ENCODE measurements at places on chromosomes 3 and 15.

- no peak for DNase-seq
Measured at GRCh38 chr3:43328653-43329052, 42.3 kb downstream of the SNRK start.

DNA sequence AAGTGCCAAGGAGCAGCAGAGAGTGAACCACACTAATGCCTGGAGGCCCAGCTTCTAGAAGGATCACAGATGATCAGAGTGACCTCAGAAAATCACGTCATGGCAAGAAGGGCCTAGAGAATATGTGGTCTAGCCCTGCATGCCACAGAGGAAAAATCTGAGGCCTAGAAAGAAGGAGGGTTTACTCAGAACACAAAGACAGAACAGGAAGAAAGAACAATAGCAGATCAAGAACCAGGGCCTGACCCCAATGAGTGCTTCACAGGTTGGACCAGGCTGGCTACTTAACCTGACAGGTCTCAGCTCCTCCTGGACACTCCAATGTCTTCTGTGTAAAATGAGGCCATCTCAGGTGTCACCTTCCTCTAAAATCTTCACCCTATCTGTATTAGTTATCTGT lies 14.2 kb downstream of the RAB6B start:
- DNase-seq, result no peak

GRCh38 chr15:30065025-30065801 lies 17.5 kb upstream of the GOLGA8J start:
- DNase-seq, result no peak

GRCh38 chr3:127422663-127423375 lies 135.0 kb upstream of the PRR20G start:
- no peak for DNase-seq

- no peak for DNase-seq
Measured at GRCh38 chr15:91126080-91126479, 26.0 kb downstream of the SV2B start.

DNA sequence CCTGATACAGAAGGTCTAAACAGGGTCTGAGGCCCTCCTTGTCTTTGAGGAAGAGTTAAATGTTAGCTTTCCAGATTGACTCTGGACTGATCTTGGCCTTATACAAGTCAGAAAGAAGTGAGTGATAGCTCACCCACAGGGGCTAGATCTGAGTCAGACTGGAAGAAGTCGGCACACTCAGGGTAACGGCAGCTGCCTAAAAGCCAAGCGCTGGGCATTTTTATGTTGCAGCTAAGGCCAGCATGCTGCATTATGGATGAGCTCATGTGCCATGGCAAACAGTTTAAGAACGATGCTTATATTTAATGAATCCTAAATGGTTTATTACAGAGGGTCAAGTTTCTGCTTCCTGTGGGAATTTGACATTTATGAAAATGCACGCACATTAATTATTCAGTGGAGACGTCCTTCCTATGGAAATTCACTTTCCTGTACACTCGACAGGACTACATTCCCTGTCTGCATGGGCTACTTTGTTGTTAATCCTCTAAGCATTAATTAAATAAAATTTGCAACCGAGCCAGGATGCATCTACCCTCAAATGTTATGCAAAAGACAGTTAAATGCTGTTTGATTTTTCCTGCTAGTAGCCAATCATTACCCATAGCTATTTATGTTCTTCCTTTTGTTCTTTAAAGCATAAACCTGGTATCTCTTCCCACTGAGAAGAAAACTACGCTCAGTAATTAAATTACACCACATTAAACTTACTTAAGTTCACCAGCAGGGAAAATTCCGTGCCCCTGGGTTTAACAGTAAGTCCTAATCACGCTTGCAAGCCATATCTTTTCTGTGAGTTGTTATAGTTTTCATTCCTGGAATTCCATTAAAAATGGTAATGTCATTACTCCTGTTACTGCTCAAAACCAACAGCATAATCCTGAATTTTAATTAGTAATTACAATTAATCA lies 762.7 kb upstream of the CFAP20DC start:
- DNase-seq, result no peak

DNA sequence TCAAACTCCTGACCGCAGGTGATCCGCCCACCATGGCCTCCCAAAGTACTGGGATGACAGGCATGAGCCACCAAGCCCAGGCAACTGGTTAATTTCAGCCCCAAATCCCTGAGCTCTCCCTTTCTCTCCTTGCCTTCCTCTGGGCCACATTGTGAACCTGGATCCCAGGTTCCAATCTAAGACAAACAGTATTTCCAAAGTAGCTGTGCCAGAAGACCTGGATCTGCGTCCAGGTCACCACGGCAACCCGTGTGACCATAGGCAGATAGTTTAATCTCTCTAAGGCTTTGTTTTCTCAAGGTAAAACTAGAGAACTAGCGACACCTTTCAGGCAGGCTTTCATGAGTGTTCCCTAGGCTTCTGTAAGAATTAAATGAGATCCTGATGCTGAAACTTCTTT lies 5.9 kb upstream of the RBPMS2 start:
- no peak for DNase-seq

GRCh38 chr15:35115155-35115725 lies 30.1 kb upstream of the NANOGP8 start:
- DNase-seq, result no peak

GRCh38 chr3:31882895-31883294 lies 98.2 kb downstream of the OSBPL10 start:
- no peak for DNase-seq

Data from central memory CD8-positive, alpha-beta T cell (primary cell).